LoVo (cell line): ENCODE measurements at places on chromosomes 13 and 19.

- peak; percentile 67 for DNase-seq
Observed at GRCh38 chr19:588093-588740, 1.5 kb upstream of the HCN2 start.

GRCh38 chr13:48866249-48866648 lies 109.5 kb upstream of the FNDC3A start:
- DNase-seq = no peak

DNA sequence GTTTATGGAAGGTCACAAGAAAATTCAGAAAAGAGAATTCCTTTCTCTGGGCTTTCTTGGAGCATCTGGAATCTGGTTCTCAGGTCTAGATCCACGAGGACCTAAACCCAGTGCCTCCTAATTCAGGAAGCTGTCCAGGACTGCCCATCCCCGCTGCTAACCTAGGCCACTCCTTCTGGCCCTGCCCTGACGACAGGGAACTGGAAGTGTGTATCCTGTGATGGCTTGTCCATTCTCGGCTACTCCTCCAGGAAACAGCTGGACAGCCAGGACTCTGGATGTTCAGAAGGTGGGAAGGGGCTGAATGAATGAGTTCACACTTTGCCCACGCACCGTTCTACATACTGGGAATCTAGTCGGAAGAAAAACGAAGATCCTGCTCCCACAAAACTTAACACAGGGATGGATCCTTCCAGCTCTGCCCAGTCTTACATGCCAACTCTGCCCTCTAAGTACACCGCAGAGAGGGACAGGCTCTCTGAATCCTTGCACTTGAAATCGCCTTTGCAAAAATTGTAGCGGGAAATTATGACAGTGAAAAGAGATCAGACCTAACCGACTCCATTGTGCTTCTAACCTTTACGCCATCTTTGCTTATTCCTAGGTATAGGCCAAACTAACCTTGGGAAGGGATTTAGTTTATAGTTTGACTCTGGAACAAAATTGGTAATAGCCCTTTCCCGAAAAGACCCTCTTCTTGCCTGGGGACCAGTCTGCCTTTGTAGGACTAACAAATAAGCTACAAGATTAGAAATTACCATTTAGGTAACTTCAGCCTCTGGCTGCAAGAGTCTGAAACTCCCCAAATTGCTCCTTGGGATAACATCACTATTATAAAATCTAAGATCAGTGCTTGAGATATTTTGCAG lies 1.8 kb downstream of the LSM4 start:
- DNase-seq = no peak

DNA sequence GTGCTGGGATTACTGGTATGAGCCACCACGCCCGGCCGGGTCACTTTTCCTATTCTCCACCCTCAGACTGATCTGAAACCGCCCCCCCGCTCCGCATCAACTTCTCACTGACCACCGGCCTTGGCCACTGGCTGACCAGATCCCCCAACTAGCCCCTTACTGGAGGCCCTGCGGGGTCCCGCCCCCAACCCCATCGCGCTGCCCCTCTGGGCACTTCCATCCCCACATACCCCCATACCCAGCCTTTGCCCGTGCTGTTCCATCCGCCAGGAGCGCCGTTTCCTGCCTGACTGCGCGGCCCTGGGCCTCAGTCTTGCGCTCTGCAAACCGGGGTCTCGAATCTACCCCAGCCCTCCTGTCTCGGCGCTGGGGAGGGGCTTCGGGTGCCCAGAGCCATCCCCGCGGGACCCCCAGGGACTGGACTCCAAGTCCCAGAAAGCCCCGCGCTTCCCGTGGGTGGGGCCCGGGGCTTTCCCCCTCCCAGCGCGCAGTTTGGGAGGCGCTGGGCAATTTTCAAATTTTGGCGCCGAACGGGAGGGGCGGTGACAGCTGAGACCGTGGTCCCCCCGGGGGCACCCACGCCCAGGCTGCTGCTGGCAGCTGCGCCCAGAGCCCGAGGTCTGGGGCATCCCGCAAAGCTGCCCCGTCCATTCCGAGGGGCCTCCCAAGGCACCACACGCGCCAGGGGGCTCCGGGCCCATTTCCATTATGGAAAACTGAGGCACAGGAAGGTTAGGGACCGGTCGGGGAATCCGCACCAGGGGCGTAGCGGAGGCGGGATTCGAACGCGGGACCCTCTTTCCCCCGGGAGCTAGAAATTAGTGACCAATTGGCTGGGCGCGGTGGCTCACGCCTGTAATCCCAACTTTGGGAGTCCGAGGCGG lies 5.2 kb upstream of the LMNB2 start:
- DNase-seq = no peak

- no peak for DNase-seq
Observed at GRCh38 chr13:32010136-32010535, 21.4 kb upstream of the FRY start.

DNA sequence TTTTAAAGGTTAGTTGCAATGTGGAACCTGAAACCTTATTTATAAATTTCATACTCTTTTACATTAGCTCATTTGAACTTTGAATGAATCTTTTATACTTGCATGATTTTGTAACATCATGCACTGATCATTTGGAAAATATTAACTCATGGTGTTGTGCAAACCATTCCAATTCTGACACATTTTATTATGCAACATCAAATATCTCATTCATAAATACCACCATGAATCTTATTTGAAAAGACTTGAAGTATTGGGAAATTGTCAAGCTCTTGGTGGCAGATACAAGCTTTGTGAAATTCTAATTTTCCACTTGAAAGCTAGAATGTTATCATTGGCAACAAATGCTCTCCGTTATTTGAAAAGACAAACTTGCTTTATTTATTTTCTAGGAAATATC lies 379.9 kb upstream of the PCDH20 start:
- DNase-seq = no peak

GRCh38 chr13:59513686-59514085 lies 650.0 kb downstream of the DIAPH3 start:
- DNase-seq = no peak

GRCh38 chr19:34381399-34382251 lies 16.6 kb downstream of the GPI start:
- DNase-seq = no peak

DNA sequence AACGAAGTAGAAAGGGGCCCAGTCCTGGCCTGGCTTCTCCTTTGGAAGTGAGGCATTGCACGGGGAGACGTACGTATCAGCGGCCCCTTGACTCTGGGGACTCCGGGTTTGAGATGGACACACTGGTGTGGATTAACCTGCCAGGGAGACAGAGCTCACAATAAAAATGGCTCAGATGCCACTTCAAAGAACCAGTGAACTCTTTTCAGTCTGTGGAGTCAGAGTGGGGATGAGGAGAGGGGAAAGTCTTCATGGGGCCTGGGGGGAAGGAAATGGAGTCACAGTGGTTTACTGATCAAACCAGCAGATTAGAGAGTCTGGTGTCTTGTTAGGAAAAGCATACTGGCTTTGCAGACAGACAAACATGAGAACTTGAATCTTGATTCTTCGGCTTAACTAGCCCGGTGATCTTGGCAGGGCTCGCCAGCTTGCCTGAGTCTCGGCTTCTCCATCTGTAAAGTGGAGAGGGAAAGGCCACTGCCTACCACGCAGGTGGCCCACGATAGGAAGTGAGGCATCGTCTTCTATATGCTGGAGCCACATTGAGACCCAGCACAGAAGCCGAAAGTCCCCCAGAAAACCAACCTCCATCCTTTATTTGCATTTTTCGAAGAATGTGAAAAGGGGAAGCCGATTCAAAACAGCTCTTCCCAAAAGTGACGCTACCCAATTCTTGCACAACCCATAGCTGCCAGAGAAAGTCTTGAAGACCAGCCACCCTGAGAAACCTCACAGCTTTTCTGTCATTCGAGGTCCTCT lies at the start of gene FFAR1:
Gene FFAR1 (plus strand): TSS at position 732 of the 759 bp plus-strand sequence. CDS start 3,650 bp downstream, outside the sequence.
- DNase-seq = no peak

DNA sequence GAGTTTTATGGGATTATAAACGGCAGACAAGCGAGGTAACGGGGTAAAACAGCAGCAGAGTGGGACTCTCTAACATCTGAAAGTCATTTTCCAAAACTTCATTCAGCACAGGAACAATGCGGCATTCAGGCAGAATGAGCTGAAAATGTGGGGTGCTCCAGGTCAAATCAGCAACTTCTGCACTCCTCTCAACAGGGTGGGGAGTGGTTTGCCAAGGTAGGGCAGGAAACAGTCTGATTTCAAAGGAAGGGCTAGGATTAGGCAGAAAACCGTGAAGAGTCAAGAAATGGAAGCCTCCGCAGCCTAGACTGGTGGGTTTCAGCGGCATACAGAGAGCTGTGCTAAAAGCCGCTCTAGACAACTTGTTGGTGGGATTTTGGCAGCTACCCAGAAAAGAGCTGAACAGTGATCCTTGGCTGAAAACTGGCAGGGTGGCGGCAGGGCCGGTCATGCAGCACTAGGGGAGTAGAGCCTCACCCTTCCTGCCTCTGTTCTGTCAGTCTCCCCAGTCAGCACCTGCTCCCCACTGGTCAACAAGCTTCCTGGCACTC lies 154.2 kb upstream of the KLF12 start:
- peak; percentile 19 for DNase-seq

- no peak for DNase-seq
Observed at GRCh38 chr19:5093297-5093928, 124.5 kb downstream of the KDM4B start.

DNA sequence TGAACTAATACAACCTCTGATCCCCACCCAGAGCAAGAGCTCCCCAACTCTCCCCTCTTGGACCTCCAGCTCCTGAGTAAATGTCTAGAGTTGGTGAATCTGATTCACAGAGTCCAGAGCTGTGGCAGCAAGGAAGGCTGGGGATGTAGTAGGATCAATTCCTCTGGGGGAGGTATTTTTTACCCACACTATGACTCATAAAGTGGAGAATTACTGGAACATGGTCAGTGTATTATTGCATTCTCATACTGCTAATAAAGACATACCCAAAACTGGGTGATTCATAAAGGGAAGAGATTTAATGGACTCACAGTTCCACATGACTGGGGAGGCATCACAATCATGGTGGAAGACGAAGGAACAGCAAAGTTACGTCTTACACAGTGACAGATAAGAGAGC lies 496.7 kb downstream of the EFNB2 start:
- no peak for DNase-seq

DNA sequence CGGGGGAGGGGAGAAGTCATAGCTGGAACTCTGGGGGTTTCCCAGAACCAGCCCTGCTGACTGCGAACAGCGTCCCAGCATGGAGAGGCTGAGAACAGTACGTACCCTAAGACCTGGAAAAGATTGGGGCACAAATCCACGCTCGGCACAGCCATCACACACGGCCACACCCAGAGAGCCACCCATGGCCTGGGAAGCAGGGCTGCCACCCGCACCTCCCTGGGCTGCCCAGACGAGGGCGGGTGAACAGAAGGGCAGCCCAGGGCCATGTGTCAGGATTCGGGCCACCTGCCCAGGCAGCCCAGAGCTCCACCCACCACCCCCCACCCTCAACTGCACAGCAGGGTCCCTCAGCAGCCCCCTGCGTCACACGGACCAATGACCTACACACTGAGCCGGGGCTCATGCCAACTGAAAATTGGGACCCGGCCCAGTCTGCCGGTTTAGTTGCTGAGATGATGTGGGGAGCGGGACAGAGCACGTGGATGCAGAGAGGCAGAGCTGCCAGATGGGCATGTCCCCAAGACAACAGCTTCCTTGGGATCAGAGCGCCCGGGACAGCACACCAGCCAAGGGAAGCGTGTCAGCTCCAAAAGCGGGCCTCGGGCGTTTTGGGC lies 8.5 kb downstream of the UBXN6 start:
- no peak for DNase-seq

GRCh38 chr13:62087124-62087523 lies 671.5 kb upstream of the PCDH20 start:
- no peak for DNase-seq

DNA sequence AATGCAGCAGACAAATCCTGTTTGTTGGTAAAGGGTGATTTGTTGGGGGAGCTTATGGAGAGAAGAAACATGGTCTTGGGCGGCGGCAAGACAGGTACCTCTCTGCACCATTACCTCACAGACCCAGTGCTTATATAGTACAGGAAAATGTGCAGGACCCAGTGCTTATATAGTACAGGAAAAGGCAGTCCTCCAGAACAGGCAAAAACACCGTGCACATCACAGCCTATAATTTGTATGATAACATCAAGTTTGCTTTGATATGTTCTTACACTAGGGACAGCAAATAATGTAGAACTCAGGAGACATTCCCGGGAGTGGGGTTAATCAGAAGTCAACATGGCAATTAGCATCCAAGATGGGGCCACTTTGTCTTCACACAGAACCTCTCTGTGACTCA lies 20.9 kb downstream of the VAV1 start:
- DNase-seq = no peak

- DNase-seq = no peak
Observed at GRCh38 chr13:108332791-108333190, 63.3 kb downstream of the TNFSF13B start.

- no peak for DNase-seq
Observed at GRCh38 chr13:109647053-109647452, 139.3 kb downstream of the IRS2 start.

GRCh38 chr19:15225760-15226159 lies 6.5 kb downstream of the EPHX3 start:
- DNase-seq = no peak

GRCh38 chr19:3810708-3811355 lies 24.7 kb upstream of the MATK start:
- DNase-seq = no peak

GRCh38 chr19:4984438-4984990 lies 15.6 kb downstream of the KDM4B start:
- DNase-seq = no peak

DNA sequence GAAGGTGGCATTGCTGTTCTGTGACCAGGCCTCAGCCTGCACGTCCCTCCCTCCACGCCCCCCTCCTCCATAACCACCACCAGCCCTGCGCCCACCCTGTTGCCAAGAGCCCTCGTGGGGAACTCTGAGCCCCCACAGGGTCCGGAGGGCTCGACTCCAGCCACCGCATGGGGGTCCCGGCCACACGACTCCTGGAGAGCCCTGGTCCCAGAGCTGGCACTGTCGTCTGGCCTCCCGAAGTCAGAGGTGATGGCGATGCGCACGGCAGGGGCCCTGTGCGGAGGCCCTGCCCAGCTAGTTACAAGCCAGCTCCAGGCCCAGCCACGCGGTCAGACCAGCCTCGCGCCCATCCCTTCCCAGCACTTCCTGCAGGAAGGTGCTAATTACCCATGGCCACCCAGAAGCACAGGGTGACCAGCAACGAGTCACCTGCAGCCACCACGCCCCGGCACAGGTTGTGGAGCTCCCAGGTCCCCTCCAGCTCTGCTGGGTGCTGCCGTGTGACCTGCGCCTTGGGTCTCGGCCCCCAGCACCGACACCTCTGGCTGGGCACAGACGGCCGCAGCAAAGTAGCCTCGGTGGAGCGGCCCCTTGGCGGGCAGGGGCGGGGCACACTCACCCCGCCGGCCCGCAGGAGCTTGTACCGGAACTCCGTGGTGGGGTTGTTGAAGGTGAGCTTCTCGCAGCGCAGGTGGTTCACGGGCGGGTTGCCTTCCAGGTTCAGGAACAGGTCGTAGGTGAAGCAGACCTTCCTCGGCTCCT lies 49.6 kb downstream of the MLLT1 start:
- DNase-seq = no peak
